ENCODE measurements at places on chromosomes 5 and 9.

GRCh38 chr9:35426627-35427026, 63.3 kb upstream of the RUSC2 start:
- no peak for DNase-seq

DNA sequence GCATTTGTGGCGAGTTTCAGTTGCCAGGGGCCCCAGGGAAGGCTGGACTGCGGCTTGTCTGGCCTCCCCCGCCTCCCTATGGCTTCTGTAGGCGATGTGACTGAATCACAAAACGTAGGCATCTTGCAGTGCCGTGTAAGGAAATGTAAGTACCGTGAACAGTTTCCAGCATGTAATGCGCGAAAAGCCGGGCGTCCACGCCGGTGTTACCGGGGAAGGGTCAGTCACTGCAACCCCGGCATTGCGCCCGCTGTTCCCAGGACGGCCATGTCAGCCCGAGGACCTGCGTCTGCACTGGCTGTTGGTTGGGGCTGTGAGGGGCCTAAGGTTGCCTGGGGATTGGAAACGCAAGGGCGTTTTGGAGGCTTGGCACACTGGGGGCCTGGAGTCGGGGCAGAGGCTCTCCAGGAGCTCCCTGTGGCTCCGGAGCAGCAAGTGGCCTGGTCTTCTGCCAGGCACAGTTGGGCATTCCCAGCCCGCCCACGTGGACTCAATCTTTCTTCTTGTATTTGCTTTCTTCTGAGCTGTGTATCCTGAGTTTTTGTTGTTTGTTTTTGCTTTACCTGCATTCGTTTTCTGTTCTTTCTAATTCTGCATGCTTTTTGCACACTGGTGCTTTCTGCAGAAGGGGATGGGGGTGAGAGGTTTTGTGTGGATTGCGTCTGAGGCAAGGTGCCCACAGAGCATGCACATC, 36.9 kb upstream of the PLEKHG4B start:
- DNase-seq, result no peak

GRCh38 chr5:180797256-180798192, 5.1 kb downstream of the MGAT1 start:
- DNase-seq, result no peak

DNA sequence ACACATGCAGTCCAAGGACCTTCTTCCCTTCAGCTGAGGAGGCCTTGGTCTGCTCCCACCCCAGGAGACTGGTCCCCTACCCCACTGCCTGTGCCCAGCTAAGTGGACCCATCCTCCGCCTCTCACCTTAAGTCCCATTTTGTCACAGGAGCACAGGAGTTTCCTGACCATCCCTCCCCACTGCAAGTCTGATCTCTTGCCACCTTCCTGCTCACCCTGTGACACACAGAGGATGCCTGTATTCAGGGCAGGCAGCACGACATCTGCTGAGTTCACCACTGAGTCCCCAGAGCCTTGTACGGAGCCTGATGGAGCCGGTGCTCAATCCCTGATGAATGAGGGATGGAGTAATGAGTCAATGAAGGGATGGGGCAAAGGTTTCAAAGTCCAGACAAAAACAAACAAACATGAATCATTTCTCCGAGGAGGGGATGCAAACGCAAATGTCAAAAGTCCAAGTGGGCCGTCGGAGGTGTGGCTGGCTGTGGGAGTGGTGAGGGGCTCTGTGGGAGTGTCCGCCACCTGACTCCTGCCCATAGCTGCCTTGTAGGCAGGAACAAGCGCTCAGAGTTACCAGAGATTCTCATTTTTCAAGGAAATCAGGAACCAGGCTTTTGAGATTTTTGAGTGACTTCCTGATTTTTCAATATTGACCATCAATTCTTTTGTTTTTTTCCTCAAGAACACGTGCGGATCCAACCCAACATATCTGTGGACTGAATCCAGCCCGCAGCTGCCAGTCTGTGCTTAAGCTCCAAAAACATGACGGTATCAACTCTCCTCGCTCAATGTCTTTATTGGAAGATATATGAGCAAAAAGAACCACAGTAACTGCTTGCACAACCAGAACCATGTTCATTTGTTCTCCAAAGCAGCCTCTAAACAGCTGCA, 4.4 kb downstream of the RAPGEF1 start:
- DNase-seq, result no peak

DNA sequence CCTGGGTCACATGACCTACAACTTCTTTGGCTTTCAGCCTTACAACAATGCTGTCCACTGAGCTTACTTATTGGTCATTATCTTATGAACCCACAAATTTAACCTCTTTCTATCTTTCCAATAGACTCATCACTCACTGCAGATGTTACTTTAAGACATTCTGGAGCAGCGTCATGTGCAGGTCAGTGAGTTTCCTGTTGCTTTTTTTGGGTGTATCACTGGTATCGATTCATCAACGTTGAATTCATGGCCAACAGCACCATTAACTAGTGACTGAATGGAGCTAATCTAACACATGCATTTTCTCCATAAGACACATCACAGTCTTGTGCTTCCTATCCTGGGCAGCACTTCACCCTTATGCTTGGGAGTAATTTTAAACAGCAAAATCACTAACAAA, 672.6 kb upstream of the CDH18 start:
- DNase-seq, result no peak

GRCh38 chr5:91296674-91297143, 86.4 kb downstream of the ARRDC3 start:
- DNase-seq, result no peak

GRCh38 chr9:84997472-84997871, 327.9 kb downstream of the NTRK2 start:
- DNase-seq, result no peak

- DNase-seq, result no peak
These were observed 150.2 kb downstream of the SGCD start for GRCh38 chr5:156477196-156477595.

- DNase-seq, result no peak
These were observed 349.3 kb downstream of the RAB3C start for GRCh38 chr5:58932057-58932612.
